ENCODE measurements at places on chromosomes 2 and 18.

DNA sequence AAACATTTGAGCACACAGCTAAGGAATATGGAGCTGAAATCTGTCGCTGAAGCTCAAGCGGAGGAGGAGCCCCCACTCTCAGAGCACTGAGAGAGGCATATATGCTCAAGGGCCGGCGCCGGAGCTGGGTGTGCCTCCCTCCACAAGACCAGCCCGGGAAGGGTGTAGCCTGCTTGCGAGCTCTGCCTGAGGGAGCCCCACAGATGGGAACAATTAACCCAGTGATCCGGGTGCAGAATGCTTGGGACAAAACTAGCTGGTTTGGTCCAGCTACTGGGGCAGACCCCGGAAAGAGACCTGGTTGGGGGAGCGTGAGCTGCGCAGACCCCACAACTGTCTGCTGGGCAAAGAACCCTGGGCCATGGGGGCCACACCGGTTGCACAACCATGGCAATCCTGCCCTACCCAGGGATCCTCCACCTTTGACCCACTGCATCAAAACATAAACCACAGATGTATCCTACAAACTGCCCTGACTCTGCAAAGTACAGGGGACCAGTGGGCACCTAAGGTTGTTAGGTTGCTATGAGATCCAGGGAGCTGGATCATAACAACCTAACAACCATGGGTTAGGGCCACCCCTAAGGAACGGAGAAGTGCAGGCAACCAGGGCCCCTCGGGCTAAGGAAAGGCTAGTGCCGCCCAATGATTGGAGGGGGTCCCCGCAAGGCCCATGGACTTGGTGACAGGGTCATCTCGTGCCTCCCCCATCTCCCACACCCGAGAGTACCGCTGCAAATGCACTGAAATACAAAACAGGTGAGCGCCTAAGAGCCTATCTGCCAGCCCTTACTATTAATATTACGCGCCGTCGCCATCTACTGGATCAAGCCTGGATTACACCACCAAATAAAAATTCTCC, 53.4 kb upstream of the SCN1A start:
- H3K27ac ChIP-seq = no peak overlapping the region
- no peak for DNase-seq
- H3K4me1 ChIP-seq = no peaks in the 10 kb centered on the region
- no peak overlapping the region for H3K4me3 ChIP-seq
- H3K36me3 ChIP-seq = no peaks in the 10 kb centered on the region

DNA sequence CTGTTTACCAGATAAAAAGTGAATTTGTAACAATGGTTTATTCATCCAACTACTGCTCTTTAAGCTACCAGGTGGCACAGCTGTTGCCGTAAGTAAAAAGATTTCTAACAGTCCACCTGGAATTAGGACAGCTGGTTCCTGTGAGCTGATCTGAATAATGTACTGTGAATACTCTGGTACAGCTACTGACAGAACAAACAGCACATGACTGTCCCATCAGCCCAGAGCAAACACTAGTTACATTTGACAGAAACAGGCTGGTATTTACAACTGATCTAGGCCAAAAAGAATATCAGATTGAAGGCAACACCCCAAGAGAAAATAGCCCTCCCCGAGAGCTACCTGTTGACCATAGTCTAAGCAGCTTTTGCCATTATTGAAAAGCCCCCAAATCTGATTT, 840.4 kb downstream of the CPS1 start:
- no peaks in the 10 kb centered on the region for H3K4me1 ChIP-seq
- no peaks in the 10 kb centered on the region for H3K36me3 ChIP-seq
- H3K27ac ChIP-seq = no peak overlapping the region
- no peaks in the 10 kb centered on the region for H3K27me3 ChIP-seq

GRCh38 chr2:31067259-31067658, 71.0 kb downstream of the GALNT14 start:
- H3K27me3 ChIP-seq = no peaks in the 10 kb centered on the region
- no peak overlapping the region for H3K27ac ChIP-seq
- H3K4me3 ChIP-seq = no peak overlapping the region
- no peaks in the 10 kb centered on the region for H3K36me3 ChIP-seq

- peaks cover 14% of the 10 kb centered on the region for H3K36me3 ChIP-seq
- H3K27me3 ChIP-seq = no peaks in the 10 kb centered on the region
- H3K4me1 ChIP-seq = peaks cover 64% of the 10 kb centered on the region
- H3K27ac ChIP-seq = peak overlapping the region; percentile 93
- no peak for DNase-seq
Observed at GRCh38 chr2:197239434-197239833, 71.1 kb downstream of the ANKRD44 start.
